ENCODE measurements at places on chromosomes 7 and 10.

DNA sequence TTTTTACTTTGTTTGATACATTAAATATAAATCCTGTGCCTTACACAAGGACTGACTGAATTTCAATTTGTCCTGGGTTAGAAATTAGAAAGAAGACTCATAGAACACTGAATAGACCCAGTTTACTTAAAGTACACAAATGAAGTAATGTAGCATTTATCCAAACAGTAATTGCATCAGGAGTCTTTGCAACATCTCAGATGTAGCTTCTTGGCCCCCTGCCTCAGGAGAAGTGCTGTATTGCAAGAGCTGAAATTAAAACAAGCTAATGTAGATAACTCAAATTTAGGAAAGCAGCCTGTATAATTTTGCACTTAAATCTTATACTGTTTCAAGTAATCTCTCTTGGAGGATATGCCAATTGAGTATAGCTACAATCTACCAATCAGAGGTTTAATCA lies 54.3 kb upstream of the KCND2 start:
- no peak overlapping the region for H3K4me3 ChIP-seq
- H3K4me1 ChIP-seq: no peaks in the 10 kb centered on the region
- no peaks in the 10 kb centered on the region for H3K36me3 ChIP-seq
- DNase-seq: no peak
- H3K27ac ChIP-seq: no peak overlapping the region
- H3K27me3 ChIP-seq: no peaks in the 10 kb centered on the region

GRCh38 chr10:69456880-69457693 lies 5.8 kb downstream of the TSPAN15 start:
- H3K4me1 ChIP-seq: peaks cover under 1% of the 10 kb centered on the region
- no peak overlapping the region for H3K27ac ChIP-seq
- H3K36me3 ChIP-seq: no peaks in the 10 kb centered on the region
- no peak overlapping the region for H3K4me3 ChIP-seq
- peaks cover 6% of the 10 kb centered on the region for H3K27me3 ChIP-seq
- no peak for DNase-seq

DNA sequence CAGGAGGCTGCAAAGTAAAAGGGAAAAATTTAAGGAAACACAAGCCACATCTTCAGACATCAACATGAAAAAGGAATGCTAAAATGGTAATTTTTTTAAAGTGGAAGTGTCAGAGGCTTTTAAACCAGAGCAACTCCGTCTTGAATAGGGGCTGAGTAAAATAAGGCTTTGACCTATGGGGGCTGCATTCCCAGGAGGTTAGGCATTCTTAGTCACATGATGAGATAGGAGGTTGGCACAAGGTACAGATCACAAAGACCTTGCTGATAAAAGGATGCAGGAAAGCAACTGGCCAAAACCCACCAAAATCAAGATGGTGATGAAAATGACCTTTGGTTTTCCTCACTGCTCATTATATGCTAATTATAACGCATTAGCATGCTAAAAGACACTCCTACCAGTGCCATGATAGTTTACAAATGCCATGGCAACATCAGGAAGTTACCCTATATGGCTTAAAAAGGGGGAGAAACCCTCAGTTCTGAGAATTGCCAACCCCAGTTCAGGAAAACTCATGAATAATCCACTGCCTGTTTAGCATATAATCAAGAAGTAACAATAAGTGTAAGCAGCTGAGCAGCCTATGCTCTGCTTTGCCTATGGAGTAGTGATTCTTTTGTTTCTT lies 128.3 kb downstream of the SKAP2 start:
- no peak overlapping the region for H3K4me3 ChIP-seq
- no peaks in the 10 kb centered on the region for H3K36me3 ChIP-seq
- H3K27me3 ChIP-seq: peaks cover 1% of the 10 kb centered on the region

- peaks cover 10% of the 10 kb centered on the region for H3K4me1 ChIP-seq
- no peak for DNase-seq
- no peaks in the 10 kb centered on the region for H3K27me3 ChIP-seq
- no peak overlapping the region for H3K4me3 ChIP-seq
- H3K36me3 ChIP-seq: peaks cover 3% of the 10 kb centered on the region
Observed at GRCh38 chr7:100472121-100472851, 6.7 kb downstream of the TSC22D4 start.

DNA sequence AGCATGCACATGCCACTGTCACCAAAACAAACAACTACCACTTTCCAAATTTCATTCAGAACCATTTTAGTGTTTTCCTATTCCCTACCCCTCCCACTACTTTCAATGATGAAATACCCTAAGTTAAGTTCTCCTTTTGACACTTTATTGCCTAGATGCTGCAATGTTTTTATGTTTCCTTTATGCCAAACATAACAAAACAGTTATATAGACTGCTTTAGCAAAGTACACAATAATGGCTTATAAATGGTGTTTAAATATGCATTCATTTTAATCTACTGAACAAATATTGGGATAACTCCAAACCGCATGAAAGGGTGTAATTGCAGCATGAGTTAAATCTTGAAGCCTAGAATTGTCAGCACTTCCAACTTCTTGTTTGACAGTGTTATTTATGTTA lies 69.2 kb downstream of the PHYHIPL start:
- H3K4me3 ChIP-seq: no peak overlapping the region
- no peaks in the 10 kb centered on the region for H3K27me3 ChIP-seq

- no peaks in the 10 kb centered on the region for H3K27me3 ChIP-seq
- no peak overlapping the region for H3K4me3 ChIP-seq
- H3K36me3 ChIP-seq: no peaks in the 10 kb centered on the region
- no peak for DNase-seq
- H3K4me1 ChIP-seq: no peaks in the 10 kb centered on the region
Observed at GRCh38 chr10:66678521-66678920, 247.3 kb upstream of the LRRTM3 start.

DNA sequence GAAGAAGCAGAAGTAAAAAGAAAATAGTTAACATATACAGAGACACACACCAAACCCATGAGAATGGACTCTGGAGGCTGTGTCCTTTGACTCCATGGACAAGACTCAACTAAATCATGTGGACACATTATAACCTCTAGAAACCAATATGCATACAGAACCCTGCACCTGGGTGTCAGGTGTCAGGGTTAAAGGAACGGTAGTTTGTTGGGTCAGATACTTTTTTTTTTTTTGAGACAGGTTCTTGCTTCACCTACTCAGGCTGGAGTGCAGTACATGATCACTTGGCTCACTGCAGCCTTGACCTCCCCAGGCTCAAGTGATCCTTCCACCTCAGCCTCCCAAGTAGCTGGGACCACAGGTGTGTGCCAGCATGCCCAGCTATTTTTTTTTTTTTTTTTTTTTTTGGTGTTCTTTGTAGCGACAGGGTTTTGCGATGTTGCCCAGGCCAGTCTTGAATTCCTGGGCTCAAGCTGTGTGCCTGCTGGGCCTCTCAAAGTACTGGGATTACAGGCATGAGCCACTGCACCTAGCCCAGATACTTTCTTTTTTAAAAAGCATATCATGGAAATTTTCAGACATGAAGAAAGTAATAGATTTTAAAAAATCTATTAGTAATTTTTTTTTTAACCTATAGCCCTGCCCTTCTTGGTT lies 31.3 kb downstream of the GALNT11 start:
- H3K27me3 ChIP-seq: no peaks in the 10 kb centered on the region
- no peak overlapping the region for H3K27ac ChIP-seq
- H3K4me3 ChIP-seq: no peak overlapping the region
- H3K4me1 ChIP-seq: 0 out of 2 replicates have a peak, but pooled peaks cover 2% of the 10 kb centered on the region

Data from H1 (cell line).